ENCODE measurements at places on chromosomes 11 and 22.

- peak; percentile 93 for DNase-seq
Measured at GRCh38 chr11:65988791-65989592, 13.0 kb downstream of the EIF1AD start.

- no peak for DNase-seq
Measured at GRCh38 chr11:44452827-44453572, 112.5 kb upstream of the CD82 start.

- no peak for DNase-seq
Measured at GRCh38 chr11:24234822-24235508, 261.9 kb upstream of the LUZP2 start.

- DNase-seq: no peak
Measured at GRCh38 chr11:65334696-65335295, 1.1 kb downstream of the DPF2 start.

DNA sequence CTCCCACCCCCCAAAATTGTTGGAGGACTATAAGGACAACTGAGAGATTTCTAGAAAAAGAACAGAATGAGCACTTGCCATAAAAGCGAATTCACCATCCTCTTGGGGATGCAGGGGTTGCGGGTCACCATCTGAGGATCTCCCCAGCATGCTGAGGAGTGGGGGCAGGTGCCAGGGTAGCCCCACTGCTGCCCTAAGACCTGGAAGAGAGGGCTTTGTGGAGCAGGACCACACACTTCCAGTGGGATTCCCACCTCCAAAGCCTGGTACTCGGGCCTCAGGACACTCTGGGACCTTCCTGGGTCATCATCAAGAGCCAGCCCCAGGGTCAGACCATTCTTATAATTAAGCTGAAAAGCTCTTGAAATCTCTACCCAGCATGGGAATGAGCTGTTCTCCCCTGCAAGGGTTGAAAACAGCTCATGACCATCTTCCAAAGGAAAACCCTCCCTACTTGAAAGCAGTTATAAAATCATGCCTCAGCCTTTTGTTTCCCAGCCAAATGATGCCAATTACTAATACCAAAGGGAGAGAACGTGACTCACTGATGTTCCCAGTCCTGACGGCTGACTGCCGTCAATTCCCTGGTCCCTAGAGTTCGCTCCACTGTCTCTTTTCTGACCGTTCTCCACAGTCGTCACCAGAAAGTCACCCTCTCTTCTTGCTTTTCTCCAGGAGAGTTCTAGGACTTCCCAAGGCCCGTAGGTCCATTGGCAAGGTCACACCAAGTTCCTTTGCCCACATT is 76.8 kb upstream of the CREB3L1 start:
- no peak for DNase-seq

Data from stimulated activated CD4-positive, alpha-beta T cell treated with anti-CD3 and anti-CD28 coated beads, Interleukin-15, amount 100 ng/mL, for 24 hours (primary cell).